MM.1S (cell line): ENCODE measurements at places on chromosomes 6 and 20.

GRCh38 chr6:80094017-80094416 is 12.5 kb upstream of the BCKDHB start:
- no peaks in the 10 kb centered on the region for H3K4me1 ChIP-seq
- DNase-seq, result peak; percentile 36
- no peak overlapping the region for H3K27ac ChIP-seq

- no peaks in the 10 kb centered on the region for H3K27me3 ChIP-seq
- H3K4me1 ChIP-seq, result no peaks in the 10 kb centered on the region
- DNase-seq, result no peak
- H3K36me3 ChIP-seq, result no peaks in the 10 kb centered on the region
Measured at GRCh38 chr6:159023893-159024292, 20.9 kb downstream of the TAGAP start.

DNA sequence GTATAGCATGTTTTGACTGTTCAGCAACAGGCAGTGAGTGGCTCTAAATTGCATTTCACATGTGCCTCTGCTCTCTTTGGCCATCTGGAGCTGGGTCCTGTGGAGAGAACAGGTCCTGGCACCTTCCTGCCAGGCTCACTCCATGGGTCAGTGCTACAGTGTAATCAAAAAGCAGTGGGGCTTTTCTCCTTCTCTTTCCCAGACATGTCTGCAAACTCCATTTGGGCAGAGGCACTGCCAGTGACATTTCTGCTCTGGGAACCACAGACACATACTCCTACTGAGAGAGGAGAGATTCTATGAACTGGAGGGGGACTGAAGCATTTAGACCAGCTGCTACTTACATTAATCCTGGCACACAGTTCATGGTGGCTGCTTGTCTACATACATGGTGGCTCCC is 68.3 kb upstream of the TRAF3IP2 start:
- H3K27me3 ChIP-seq, result no peaks in the 10 kb centered on the region
- DNase-seq, result no peak
- no peak overlapping the region for H3K4me3 ChIP-seq

DNA sequence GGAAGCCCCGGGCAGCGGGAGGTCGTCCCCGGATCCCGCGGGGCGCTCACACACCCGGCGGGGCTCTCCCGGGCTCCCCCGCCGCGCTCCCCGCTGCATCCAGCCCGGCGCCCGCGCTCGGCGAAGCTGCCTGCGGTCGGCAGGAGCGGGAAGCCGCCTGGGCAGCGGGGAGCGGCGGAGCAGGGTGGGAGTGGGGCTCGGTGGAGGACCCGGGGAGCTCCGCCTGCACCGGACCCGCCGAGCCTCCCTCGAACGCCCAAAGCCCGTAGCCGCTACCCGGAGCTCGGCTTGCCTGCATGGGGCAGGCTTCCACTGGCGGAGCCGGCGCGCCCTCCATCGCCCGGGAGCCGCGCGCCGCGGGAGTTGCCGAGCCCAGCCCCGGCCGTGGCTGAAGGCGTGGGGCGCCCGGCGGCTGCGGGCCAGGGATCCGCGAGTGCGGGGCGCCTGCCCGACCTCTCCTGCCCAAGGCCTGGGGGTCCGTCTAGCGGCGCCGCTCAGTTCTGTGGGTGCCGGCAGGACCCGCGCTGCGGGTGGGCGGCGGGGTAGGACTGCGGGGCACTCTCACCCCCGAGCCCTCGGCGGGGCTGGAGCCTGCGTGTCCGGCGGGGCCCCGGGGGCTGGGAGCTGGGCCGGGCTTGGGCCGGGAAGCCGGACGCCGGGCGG is 671 bp downstream of the CDH4 start:
- no peak for DNase-seq
- no peak overlapping the region for H3K4me3 ChIP-seq
- H3K36me3 ChIP-seq, result no peaks in the 10 kb centered on the region

DNA sequence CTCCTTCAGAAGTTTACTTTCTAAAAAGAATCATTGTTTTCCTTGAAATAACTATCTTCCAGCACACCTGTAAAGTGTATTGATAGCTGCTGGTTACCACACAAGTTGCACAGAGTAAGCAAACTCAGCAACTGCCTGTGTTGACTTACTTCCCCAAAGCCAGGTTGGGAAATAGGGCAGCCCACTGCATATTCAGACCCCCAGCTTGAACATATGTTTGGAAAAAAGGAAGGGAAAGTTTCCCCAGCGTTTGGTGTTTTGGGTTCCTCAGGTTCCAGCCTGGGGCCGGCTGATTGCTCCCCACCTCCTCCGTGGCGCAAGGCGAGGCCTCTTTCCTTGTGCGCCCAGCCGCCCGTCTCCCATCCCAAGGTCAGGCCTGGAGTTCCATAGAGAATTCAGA is 70.1 kb upstream of the QKI start:
- H3K27ac ChIP-seq, result no peak overlapping the region
- no peaks in the 10 kb centered on the region for H3K4me1 ChIP-seq
- no peaks in the 10 kb centered on the region for H3K27me3 ChIP-seq
- no peaks in the 10 kb centered on the region for H3K36me3 ChIP-seq
- DNase-seq, result no peak

DNA sequence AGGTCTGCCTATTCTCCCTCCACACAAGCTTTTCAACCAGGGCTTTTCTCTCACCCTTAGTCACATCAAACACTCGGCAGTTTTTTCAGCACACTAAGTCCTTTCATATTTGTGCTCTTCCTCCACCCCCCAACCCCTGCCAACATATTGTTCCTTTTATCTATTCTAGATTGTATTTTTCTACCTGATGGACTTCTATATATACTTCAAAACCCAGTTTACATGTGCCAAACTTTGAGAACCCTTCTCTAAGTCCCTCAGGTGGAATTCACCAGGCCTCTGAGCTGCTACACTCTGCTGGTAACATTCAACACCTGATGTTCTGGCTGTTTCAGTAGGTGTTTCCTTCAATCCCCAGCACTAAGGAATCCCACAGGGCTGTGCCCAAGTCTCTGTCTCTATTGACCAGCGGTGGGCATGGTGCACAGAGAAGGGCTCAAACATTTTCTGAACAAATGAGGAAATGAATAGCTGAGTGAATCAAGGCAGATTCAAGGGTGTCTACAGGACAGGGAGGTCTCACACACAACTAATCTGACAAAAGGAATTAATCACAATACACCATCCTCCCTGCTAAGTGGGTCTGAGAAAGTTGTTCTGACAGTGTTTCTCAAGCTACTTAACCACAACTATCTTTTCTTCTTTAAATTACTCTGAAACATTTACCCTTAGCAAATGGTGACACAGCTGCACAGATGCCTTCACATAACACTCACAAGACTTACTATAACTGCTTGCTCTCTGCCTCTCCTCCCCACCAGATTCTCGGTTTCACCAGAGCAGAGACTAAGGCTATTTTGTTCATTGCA is 166.5 kb downstream of the TSHZ2 start:
- H3K27ac ChIP-seq, result peak overlapping the region; percentile 78
- H3K36me3 ChIP-seq, result no peaks in the 10 kb centered on the region
- peak; percentile 93 for DNase-seq
- H3K4me1 ChIP-seq, result peaks cover 29% of the 10 kb centered on the region
- no peaks in the 10 kb centered on the region for H3K27me3 ChIP-seq
- H3K4me3 ChIP-seq, result peak overlapping the region; percentile 7; the same call in 1 of the 2 replicates

- no peaks in the 10 kb centered on the region for H3K27me3 ChIP-seq
- H3K4me3 ChIP-seq, result no peak overlapping the region
- no peak for DNase-seq
- no peaks in the 10 kb centered on the region for H3K4me1 ChIP-seq
- no peaks in the 10 kb centered on the region for H3K36me3 ChIP-seq
Measured at GRCh38 chr6:14848019-14848418, 397.9 kb upstream of the JARID2 start.

DNA sequence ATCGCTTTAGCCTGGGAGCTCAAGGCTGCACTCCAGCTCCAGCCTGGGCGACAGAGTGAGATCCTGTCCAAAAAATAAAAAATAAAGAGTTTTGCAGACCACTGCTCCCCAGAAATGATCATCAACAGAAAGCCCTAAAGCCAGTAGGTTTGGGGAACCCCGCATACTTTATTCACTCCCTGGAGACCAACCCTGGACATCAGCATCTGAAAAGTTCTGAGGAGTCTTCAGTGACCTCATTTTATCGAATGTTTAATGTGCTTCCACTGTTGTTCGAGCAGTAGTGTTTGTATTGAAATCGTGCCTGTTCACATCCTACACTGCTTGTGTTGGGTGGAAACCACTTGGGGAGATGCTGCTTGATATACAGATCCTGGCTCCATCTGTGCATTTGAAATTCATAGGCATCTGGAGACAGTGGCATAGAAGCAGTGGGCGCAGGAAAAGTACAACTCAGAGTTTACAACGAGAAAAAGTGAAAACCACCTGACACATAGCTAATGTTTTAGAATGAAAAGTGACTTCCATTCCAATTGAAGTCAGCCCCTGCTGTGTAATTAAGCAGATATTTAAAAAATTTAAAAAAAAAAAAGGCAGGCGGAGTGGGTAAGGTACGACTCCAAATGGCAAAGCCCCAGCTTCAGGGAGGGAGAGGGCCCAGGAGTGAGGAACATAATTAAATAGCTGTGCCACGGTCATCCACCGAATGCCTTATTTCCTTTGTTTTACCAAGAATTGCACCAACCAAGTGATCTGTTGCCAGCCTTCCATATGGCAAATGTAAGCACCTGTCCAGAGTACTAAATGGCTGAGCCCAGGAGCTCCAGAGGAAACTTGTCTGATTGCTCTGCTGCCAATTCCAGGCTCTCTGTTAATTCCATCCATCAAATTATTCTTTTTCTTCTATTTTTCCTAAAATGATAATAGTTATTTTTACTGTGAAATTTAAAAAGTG is 100.4 kb upstream of the NAA20 start:
- H3K27me3 ChIP-seq, result no peaks in the 10 kb centered on the region
- no peaks in the 10 kb centered on the region for H3K4me1 ChIP-seq
- H3K36me3 ChIP-seq, result no peaks in the 10 kb centered on the region

DNA sequence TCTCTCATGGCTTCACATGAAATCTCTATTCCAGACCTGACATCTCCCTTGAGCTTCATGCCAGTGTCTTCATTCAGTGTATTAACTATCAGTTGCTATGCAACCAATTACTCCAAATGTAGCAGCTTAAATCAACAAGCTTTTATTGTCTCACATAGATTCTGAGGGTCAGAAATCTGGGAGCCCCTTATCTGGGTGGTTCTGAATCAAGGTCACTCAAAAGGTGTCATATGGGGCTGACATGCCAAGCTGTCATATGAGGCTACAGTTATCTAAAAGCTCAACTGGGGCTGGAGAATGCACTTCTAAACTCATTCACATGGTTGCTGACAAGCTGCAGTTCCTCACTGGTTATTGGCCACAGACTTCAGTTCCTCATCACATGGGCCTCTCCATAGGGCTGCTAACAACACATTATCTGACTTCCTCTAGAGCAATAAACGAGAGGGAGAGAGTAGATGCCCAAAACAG is 7.3 kb upstream of the CGA start:
- no peak overlapping the region for H3K27ac ChIP-seq
- no peaks in the 10 kb centered on the region for H3K4me1 ChIP-seq
- no peaks in the 10 kb centered on the region for H3K36me3 ChIP-seq
- DNase-seq, result no peak

DNA sequence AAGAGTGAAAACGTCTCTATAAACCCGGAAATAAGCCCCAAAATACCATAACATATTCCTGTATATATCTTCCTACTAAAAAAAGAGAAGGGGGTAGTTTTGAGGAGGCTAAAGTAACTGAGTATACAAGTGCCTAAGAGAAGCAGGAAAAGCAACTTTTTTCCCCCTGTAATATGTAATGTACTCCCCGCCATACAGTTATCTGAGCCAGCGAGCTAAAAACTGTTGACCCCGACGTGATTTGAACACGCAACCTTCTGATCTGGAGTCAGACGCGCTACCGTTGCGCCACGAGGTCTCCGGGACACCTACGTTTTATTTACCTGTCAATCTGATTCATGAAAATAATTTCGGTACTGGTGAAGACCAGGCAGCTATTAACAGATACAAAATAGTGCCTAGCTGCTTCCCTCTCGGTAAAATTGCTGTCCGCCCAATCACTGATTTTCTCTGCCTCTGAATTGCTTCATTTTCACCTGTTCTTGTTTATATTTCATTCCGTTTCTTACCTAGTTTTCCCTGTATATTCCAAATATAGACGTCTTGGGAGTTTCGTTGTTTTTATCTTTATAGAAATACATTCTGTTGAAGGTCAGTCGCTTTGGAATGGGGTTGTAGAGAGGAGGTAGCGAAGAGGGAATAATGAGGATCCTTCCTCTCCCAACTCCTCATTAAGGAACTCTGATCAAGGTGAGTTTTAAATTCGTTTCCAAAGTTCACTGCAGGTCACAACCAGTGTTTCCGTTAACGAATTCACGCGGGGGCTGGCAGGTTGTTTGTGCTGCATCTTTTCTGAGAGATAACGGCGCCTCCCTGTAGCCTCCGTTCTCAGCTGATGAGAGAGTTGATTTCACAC is 33.6 kb upstream of the BTN3A2 start:
- no peak for DNase-seq
- H3K36me3 ChIP-seq, result no peaks in the 10 kb centered on the region
- peaks cover 10% of the 10 kb centered on the region for H3K4me1 ChIP-seq
- no peak overlapping the region for H3K27ac ChIP-seq

- no peak overlapping the region for H3K27ac ChIP-seq
- no peaks in the 10 kb centered on the region for H3K36me3 ChIP-seq
- peaks cover 10% of the 10 kb centered on the region for H3K4me1 ChIP-seq
- H3K4me3 ChIP-seq, result no peak overlapping the region
- peak; percentile 82 for DNase-seq
- H3K27me3 ChIP-seq, result peaks cover 47% of the 10 kb centered on the region
Measured at GRCh38 chr20:19937651-19938420, 79.3 kb upstream of the NAA20 start.

DNA sequence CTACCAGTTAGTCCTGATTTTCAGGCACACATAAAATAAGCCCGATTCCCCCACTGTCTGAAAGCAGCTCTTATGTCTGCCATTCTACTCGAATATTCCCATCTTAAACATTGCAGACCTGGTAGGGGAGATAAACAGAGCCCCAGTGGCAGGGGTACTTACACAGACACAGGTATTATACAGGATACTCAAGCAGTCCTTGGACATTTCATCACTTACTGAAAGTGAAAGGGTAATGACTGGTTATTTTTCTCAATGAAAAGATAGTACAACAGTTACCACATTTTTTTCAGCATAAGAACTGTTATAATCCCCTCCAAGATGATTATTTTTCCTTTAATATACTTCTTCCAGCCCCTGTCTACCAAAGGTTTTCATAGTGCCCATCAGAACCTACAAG is 37.8 kb downstream of the TRPC4AP start:
- H3K27me3 ChIP-seq, result no peaks in the 10 kb centered on the region
- H3K36me3 ChIP-seq, result no peaks in the 10 kb centered on the region
- peaks cover 10% of the 10 kb centered on the region for H3K4me1 ChIP-seq
- no peak overlapping the region for H3K4me3 ChIP-seq

GRCh38 chr20:61561111-61561830 is 309.2 kb downstream of the CDH4 start:
- DNase-seq, result no peak
- H3K4me1 ChIP-seq, result no peaks in the 10 kb centered on the region
- H3K27me3 ChIP-seq, result peaks cover 64% of the 10 kb centered on the region
- H3K4me3 ChIP-seq, result no peak overlapping the region
- H3K27ac ChIP-seq, result no peak overlapping the region

GRCh38 chr6:148538261-148539190 is 195.9 kb downstream of the SASH1 start:
- H3K27me3 ChIP-seq, result no peaks in the 10 kb centered on the region
- no peak for DNase-seq
- H3K4me3 ChIP-seq, result no peak overlapping the region
- H3K36me3 ChIP-seq, result no peaks in the 10 kb centered on the region
